ENCODE measurements at places on chromosomes 1 and 21.
A peak's percentile ranks its signal among the peaks of the same experiment; 100 is the strongest.

DNA sequence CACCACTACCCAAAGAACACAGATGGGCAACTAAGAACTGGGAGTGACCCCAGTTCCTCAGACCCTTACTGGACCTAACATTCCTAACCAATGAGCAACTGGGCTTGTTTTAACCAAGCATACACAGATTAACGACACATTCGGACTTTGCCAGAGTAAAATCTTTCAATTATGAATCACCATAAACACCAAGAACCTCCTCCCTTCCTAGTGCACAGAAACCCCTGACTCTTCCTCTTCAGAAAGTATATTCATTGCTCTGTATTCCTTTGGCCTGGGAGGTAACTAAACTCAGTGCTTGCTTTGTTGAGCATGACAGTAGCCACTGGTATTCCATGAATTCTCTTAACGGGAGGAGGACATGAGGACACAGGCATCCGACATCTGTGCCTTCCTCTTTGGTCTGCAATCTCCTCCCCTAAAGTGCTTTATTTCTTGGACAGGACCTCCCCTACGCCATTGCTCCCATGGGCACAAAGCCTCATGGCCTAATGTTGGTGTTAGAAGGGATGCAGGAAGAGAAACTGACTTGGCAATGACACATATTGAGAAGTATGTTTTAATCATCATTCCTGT lies 42.7 kb downstream of the SEC16B start:
- DNase-seq, result no peak

DNA sequence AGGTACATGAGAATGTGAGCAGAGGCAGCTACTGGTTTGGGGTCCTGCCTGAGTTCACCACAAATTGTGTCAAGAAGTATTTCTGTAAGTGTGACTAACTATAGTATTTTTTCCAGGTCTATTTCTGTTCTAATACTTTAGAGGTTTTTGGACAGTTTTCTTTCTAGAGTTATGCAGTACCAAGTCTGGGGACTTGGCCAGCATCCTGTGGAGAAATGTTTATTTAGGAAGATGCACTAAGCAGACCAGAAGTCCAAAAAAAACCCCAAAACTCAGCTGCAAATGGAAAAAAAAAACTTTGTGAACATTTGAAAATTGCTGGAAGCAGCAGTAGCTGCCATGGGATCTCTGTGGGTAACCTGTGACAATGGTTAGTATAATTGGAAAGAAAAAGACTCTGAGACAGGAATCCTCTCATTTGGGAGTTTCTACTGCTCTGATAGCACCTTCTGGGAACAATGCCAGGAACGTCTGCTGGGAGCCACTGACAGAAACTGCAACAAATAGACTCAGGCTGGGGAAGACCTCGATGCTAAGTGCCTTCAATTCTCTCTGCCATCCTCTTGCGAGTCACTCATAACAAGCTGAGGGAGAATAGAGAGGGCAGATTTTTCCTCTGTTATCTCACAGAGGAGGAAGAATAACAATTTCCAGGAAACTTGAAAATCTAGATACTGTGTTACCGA lies 37.6 kb downstream of the OR10R2 start:
- no peak for DNase-seq

DNA sequence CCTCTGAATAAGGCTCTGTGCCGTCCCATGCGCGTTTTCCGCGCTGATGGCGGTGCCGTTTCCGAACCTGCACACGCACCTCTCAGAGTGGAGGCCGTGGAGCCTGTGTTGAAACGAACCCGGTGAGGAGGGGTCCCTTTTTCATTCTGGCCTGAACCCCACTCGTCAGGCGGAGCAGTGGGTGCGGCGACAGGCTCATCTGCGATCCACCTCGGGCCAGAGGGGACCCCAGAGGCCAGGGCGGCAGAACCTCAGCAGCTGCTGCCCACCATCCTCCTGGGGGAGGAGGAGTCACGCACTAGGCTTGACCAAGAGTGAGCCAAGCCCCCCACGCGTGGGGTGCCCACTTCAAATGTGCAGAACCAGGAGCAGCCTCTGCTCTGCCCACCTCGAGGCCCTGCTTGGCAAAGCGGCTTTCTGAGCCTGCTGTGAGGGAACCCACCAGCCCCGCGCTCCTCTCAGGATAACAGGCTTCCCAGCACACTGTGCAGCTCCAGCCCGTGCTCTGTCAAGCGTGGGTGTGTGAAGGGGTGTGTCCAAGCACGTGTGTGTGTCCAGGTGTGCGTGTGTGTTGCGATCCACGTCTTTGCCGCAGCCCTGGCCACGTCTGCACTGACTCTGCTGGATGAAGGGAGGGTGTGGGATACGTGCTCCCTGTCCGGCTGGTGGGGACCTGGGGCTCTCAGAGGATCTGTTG lies 6.8 kb downstream of the PRDM16 start:
- no peak for DNase-seq

DNA sequence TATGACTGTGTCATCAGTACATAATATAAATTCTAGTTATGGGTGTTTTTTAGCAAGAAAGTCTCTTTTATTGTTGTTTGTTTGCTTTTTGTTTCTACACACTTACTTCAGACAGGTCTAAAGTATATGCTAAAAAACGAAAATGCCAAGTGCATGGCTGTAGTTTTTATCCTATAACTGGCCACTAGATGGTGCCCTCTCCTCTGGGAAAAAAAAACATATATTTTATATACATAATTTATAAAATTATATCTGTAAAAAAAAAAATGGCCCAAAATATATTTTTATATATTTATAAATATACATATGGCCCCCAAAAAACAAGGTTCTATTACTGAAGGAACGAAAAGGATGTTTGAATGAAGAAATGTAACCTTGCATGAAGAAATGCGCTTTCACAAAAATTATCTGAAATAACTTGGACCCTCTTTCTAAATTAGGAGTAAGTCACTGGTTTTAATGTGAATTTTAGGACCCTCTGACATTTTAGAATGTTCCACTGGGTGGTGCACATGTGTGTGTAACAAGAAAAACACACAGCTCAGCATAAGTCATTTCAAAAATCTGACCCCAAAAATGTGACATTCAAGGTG lies 93.5 kb downstream of the TTLL7 start:
- DNase-seq, result peak; percentile 35

GRCh38 chr1:76764638-76765454 lies 102.4 kb upstream of the ST6GALNAC5 start:
- DNase-seq, result no peak

DNA sequence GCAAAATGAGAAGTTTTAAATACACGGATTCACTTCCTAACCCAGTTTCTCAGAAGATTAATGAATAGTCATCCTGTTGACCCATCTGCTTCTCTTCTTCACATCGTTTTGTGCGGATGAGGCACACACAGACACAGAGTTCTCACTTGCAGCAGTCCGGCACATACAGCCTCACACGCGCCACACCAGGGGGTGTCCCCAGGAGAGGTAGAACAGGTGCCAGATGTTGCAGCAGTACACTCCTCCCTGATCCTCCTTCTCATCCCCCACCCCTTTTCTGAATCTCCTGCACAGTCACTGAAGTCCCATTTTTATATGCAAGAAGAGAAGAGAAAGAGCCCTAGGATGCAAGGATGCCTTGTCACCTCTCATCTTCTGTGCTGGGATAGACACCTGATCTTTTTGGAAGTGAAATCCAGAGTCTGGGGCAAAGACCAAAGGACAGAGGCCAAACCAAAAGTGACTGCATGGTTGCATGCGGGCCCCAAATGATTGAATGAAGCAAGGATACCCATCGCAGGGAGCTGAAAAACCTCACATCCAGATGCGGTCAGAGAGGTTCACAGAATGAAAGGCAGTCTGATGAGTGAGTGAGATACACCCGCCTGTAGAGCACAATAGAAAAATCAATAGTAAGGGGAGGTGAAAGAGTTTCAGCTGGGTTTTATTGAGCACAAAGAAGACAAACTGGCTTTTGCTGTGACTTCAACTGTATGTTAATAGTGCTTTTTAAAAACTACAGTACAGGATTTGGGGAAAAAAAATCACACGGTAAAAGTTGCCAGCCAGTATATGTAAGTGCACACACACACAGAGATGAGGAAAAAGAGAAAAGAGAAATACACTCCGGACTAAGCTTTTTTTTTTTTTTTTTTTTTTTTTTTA lies 28.9 kb downstream of the PBX1 start:
- DNase-seq, result no peak

- DNase-seq, result no peak
Observed at GRCh38 chr21:44952116-44952928, 12.5 kb downstream of the SLX9 start.

GRCh38 chr1:4045397-4046010 lies 145.4 kb upstream of the C1orf174 start:
- no peak for DNase-seq

DNA sequence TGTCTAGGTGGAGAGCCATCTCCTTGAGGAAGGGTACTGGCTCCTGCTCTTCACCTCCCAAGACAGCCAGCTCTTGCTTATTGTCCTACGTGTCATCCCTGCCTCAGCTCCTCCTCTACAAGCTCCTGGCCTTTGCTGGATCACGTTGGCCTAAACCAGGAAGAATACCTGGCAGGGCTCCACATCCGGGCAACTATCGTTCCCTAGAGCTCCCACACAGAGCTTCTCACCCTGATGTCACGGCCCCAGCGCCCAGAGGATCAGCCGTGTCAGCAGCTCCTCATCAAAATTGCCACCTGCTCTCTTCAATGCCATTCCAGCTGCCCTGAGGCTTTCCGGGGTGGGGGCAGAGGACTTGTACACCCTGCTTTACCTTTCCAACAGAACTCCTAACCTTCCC lies 1.9 kb upstream of the TPM3 start:
- DNase-seq, result no peak

GRCh38 chr1:243378669-243379068 lies 122.8 kb downstream of the SDCCAG8 start:
- DNase-seq, result no peak

DNA sequence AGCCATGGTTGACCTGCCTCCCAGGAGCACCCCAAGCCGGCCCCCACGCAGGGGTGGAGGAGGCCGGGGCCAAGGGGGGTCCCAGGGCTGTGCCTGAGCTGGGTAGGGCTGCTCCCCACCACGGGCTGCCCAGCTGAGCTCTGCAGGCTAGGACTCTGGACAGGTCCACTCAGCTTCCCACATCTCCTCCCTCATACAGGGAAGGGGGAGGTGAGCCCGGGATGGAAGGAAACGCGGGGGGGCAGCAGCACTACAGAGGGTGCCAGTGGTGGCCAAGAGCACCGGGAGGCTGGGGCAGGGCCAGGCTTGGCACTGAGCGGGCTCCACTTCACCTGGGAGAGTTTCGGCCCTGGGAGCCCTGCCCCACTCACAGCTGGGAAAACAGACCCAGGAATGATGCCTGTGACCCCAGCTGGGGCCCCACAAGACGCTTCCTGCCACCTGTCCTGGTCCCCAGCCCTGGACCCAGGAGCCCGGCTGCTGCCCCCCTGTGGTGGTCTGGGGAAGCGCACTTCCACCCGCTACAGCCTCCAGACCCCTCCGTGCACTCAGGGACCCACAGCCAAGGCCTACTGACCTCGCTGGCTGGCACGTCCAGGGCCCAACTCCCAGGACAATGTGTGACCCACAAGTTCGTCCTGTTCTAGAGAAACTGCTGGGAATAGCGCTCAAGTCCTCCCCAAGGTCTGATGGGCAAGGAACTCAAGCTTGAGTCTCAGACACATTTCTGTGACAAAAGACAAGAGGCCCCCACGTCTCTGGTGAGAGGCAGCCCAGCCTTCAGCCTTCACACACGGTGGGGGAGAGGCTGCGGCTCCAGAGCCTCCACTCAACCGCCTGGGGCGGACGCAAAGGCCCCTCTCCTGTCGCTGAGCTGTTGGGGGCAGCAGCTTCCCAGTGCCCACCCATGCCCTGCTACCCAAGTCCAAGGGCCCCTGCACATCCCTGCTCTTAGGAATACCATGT lies 3.0 kb downstream of the AURKAIP1 start:
- peak; percentile 76 for DNase-seq

All from CD4-positive, alpha-beta T cell treated with Interleukin-4 for 1 hour (primary cell).